Caki2 (cell line): ENCODE measurements at places on chromosomes 6 and 20. TPM values are rescaled to one million over a fixed set of nuclear protein-coding genes. Genes with fewer than 3 reads are reported as not detected.

Gene GSTA3
- 0.61 TPM in 1 of 2 replicates, not detected in the other for total RNA-seq

Gene SLC12A5
- total RNA-seq, result 7.9 TPM in 1 of 2 replicates, not detected in the other

Gene HSPA1L
- total RNA-seq, result 0.61 and 2.0 TPM in 2 replicates

Gene DLL1
- total RNA-seq, result 0.49 and 1.1 TPM in 2 replicates

Gene BPIFA1
- not detected in 2 replicates for total RNA-seq

Gene GPLD1
- total RNA-seq, result 1.3 and 4.9 TPM in 2 replicates

Gene PRRT1
- total RNA-seq, result not detected in 2 replicates

Gene LY6G5C
- 0.30 TPM in 1 of 2 replicates, not detected in the other for total RNA-seq

Gene LTA
- not detected in 2 replicates for total RNA-seq

- no peak for DNase-seq
Measured at GRCh38 chr6:51960419-51960818, 127.0 kb downstream of the PKHD1 start.

DNA sequence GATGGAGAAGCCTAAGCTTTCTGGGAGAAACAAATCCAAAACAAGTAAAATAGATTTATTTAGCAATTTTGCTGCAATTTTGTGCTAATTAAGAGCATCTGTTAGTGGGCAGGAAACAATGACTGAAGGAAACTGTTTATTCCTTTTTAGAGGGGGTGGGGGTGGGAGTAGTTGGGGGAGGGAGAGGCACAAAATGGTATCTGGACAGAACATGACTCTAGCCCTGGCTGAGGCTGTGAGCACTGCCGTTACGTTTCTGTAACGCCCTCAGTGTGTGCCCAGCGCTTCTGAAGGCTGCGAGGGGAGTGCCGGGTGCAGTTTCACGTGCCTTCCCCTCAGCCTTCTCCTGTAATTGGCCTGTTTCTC is 28.8 kb downstream of the METTL24 start:
- no peak for DNase-seq

DNA sequence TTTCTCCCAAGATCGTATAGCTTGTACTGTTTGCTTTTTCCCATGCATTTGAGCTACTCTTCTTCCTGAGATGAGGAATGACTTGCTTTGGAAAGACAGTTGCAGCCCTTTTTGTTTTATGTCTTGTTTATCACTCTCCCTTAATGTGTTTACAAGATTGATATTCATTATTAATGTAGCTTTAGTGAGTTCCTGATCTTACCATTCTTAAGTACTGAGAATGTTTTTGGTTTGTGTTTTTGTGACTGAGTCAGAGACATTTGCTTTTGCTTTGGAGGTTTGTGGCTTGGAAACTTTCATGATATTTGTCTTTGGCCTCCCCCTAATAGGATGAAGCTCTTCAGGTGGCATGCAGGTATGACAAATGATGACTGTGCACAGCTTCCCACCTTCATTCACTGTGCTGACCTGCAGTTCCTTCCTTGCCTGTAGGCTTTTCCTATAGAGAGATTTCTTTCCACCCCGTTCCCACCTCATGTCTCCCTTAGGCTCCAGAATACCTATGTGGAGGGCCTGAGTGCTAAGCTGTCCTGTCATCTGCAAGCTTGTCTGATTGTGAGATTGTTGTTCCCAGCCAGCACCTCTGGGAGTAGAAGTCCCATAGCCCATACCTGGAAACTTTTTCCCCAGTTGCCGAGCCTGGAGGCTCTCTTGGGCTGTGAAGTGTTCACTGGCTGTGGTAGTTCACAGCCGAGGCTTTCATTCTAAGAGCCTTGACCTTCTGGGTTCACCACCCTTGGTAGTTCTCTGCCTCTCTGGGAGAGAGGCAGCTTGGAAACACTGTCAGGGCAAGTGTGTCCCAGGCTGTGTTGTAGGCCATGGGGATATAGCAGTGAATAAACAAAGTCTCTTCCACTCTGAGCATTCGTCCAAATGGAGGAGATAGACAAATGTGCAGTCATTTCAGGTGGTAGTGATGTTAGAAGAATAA is 27.1 kb downstream of the CDS2 start:
- DNase-seq, result no peak

GRCh38 chr20:56423211-56423610 is 11.2 kb downstream of the CASS4 start:
- no peak for DNase-seq

GRCh38 chr6:15776458-15776980 is 113.7 kb upstream of the DTNBP1 start:
- DNase-seq, result no peak

GRCh38 chr6:85594197-85594930 is 706 bp upstream of the SNX14 start:
- no peak for DNase-seq

GRCh38 chr20:5524896-5525295 is 208.1 kb upstream of the PROKR2 start:
- no peak for DNase-seq

DNA sequence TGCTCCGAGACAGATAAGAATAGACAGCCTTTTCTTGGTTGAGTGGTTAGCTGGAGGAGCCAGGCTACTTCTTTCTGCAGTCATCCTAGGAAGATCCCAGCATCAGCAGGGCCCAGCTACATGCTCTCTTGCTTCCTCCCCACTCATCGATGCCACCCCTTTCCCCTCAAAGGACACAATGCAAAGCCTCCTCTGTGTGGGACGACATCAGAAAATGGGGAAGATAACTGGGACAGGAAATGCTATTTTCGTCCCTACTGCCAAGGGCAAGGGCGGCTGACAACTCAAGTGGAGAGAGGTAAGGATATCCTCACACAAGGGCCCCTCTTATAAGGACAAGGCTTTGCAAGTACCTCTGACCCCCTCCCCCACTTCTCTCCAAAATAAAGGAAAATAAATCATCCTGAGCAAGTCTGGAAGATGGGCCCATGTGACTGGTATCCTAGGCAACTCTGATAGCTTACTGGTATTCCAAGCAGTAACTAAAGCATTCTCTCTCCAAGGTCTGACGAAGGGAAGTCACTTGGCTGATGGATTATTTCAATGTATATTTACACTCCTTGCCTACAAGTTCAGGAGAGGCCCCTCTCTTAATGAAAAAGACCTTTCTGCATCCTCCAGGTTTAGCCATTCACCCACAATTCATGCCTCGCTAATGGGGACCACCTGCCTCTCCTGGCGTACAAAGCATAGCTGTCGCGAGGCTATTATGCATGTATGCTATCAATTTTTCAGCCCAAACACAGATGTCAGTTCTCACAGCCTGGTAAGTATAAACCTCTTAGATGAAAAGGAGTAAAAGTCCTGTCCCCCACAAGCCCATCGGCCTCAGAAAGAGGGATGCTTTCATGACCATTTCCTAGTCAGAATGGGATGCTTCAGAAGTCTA is 11.3 kb downstream of the ELMO2 start:
- DNase-seq, result no peak

GRCh38 chr6:166729658-166730057 is 102.6 kb upstream of the RPS6KA2 start:
- DNase-seq, result no peak

GRCh38 chr20:14422892-14423291 is 85.5 kb upstream of the FLRT3 start:
- DNase-seq, result no peak

- no peak for DNase-seq
Measured at GRCh38 chr6:166779381-166779780, 152.3 kb upstream of the RPS6KA2 start.

DNA sequence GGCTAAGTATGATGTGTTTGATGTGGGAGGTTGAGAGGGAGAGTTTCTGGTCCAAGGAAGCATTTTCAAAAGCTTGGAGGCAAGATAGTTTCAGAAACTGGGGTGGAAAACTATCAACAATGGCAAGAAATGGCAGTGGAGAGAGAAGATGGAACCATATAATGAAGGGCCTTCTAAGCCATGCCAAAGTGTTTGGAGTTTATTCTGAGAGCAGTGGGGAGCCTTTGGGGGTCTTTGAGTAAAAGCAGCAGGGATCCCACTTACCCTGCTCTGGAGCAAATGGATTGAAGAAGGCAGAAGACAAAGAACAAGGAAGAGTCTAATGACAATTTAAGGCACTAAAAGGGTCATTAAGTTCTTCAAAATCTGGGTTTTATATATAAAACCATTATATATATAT is 538.9 kb downstream of the UTRN start:
- no peak for DNase-seq

GRCh38 chr20:61951695-61952533 is 113.8 kb downstream of the TAF4 start:
- DNase-seq, result peak; percentile 35

- no peak for DNase-seq
Measured at GRCh38 chr20:58372806-58373205, 16.2 kb upstream of the VAPB start.

DNA sequence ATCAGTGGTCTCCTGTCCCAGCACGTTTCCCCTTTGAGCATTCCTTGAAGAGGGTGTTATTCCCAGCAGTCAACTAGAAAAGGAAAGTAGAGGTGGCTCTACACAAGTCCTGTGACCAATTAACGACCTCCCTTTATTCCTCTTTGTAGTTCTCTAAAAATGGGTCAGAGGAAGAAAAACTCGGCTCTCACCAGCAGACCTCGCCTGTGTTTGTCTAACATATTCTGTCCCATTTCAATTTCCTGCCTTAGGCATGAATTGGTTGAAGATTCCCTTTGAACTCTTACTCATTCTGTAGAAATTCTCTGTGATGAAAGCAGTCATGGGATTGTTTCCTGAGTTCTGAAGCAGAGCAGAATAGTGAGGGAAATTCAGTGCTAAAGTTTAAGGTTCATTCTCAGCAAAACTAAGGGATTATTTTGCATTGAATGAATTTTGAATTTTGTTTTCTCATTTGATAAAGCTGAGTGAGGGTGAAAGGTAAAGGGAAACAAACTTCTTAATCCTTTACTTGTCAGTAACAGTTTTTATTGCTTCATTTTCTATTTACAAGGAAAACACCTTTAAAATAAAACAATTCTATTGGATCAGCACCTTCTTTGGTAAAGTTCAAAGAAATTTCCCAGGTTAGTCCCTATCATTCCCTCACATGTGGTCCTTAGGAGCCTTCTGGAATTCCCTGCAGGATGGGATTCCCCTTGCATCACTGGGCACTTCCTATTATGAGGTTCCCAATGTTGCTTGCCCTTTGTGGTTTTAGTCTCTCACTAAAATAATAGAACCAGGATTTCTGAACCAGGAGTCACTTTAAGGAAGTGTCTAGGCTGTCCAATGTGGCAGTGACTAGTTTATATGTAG is 105.8 kb downstream of the SLX4IP start:
- peak; percentile 85 for DNase-seq

DNA sequence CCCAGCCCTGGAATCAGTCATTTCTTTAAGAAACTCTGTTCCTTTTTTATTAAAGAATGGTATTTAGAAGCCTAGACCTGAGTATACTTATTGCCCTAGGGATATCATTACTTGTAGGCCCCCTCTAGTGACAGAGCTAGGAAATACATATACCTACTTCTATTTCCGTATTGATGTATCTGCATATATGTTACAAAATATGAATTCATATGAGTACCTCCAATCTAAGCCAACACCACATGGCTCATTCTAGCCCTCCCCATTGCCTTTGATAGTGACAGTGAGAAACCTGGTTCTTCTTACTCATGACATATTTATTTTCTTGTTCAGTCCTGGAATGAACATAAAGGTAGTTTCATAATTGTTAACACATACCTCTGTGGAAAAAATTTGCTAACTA is 137.2 kb downstream of the FARS2 start:
- peak; percentile 5 for DNase-seq

- DNase-seq, result no peak
Measured at GRCh38 chr20:31949877-31950646, 1.8 kb downstream of the PDRG1 start.

- no peak for DNase-seq
Measured at GRCh38 chr20:35499271-35499670, 30.2 kb downstream of the C20orf173 start.

- DNase-seq, result peak; percentile 93
Measured at GRCh38 chr6:6790891-6791290, 202.4 kb downstream of the LY86 start.

- no peak for DNase-seq
Measured at GRCh38 chr6:7170117-7170732, 62.5 kb downstream of the RREB1 start.

DNA sequence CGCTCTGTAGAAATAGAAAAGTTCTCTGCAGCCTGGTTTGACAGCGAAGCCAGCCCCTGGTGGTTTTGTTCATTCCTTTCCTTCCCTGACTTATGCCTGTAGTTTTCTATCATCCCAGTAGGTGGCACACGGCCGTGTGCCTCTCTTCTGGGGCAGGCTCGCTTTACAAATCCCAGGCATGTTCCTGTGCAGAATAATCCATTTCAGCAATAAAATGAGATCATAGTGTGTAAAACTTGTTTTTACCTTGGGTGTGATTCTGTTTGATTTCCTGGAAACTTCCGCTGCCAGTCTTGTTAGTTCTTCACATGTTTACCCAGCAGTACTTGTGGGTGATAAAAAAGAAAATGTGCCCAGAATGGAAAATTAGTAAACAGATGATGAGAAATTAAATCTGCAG is 7.4 kb upstream of the INSM1 start:
- peak; percentile 53 for DNase-seq

DNA sequence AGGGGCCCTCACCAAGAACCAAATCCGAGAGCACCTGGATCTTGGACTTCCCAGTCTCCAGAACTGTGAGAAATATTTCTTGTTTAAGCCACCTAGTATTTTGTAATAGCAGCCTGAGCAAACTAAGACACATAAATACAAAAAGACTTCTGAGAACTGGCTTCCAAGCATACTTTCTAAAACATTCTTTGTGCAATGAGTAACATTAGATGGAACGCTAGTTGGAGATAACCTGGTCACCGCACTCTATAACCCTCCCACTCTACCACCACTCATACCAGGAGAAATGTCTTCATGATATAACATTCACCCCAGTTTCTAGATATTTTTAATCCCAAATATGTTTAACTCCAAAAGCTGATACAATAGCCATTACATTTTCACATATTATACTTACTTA is 169.5 kb upstream of the THEMIS start:
- no peak for DNase-seq

GRCh38 chr6:41964201-41964887 is 22.7 kb upstream of the CCND3 start:
- peak; percentile 33 for DNase-seq

DNA sequence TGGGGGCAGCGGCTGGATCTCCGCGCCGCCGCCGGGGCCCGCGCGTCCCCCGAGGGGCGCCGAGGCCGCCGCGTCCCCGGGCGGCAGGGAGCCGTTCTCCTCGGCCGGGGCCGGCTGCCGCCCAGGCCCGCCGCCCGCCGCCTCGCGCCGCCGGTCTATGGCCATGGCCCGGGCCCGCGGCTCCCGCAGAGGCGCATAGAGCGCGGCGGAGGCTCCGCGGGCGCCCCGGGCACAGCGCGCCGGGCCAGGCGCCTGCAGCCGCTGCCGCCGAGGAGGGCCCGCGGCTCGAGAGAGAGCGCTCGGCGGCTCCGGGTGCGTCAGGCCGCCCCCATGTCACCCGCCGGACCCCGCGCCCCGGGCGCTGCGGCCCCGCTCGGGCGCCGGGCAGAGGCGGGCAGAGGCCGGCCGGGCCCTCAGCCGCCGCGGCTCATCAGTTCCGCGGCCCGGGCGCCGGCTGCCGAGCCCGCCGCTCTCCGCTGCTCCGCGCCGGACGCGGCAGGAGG is 404 bp downstream of the SLC22A23 start:
- DNase-seq, result no peak
